ENCODE measurements at places on chromosomes 5 and 9.
A peak's percentile ranks its signal among the peaks of the same experiment; 100 is the strongest.

- peak; percentile 59 for DNase-seq
Observed at GRCh38 chr9:72271613-72272478, 93.2 kb downstream of the ZFAND5 start.

GRCh38 chr9:33903157-33903780 is 86.3 kb downstream of the UBE2R2 start:
- no peak for DNase-seq

DNA sequence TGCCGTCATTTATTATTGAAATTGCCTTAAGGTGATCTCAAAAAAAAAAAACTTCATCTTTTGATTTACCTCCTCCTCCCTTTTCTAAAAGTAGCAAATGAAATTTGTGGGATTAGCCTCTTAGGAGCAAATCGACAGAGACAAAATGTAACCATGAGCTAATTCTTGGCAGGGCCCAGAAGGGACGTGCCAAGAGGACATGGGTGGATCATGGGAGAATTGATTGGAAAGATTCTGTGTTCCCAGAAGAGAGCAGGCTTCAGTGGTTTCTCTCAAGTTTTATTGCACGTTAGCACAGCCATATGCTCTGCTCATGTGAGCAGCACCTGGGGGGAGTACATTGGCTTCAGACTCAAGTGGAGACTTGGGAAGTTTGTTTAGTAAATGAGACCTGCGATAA is 394.6 kb downstream of the ELAVL2 start:
- DNase-seq, result no peak

DNA sequence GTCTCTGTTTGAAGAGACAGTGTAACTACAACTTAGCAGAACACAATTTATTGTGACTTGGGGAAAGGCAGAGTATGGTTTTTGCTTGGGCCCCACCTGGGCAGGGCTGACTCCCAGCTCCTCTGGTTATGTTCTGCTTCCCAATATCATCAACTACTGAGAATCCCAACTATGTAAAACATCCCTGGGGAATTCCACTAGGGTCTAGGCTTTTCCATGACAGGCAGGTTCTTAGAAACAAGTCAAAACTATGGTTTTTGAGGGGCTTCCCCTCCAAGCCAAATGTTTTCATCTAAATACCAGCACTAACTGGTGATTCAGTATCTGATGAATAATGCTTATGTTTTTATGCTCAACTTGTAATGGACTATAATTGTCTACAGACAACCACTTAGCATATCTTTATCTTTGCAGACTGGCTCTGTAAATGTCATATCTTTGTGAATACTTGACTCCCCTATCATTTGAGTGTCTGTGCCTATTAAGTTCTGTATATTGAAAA is 409.5 kb downstream of the PDE4D start:
- DNase-seq, result peak; percentile 90

- DNase-seq, result no peak
Observed at GRCh38 chr5:31131381-31131891, 62.0 kb upstream of the CDH6 start.

GRCh38 chr9:131366761-131367401 is 27.0 kb upstream of the PRRC2B start:
- DNase-seq, result peak; percentile 40

GRCh38 chr9:982394-983230 is 6.2 kb downstream of the DMRT3 start:
- DNase-seq, result no peak

GRCh38 chr9:125312411-125312810 is 50.8 kb downstream of the GAPVD1 start:
- DNase-seq, result no peak

- no peak for DNase-seq
Observed at GRCh38 chr5:174271316-174271715, 225.8 kb downstream of the NSG2 start.

GRCh38 chr9:136342181-136343120 is 15.1 kb downstream of the GPSM1 start:
- DNase-seq, result no peak

GRCh38 chr5:117973785-117974184 is 1014.6 kb downstream of the DTWD2 start:
- DNase-seq, result no peak

- DNase-seq, result no peak
Observed at GRCh38 chr5:173720286-173720952, 104.0 kb upstream of the BOD1 start.

DNA sequence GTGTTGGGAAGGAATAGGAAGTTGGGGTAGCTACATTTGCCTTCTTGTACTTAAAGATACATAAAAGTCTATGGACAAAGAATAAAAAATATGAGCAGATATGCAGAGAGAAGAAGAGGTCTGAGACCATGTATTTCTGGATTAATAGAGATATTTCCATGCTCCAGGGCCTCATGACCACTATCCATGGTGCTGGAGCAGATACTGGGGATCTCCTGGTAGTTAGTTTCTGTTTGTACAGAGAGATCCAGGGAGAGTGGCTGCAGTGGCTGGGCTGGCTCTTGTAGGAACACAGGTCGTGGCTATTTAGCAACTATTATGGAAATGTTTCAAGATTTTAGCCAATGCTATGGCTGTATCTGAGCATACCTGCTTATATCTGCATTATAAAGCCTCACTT is 184.2 kb upstream of the TMEM161B start:
- DNase-seq, result peak; percentile 34

DNA sequence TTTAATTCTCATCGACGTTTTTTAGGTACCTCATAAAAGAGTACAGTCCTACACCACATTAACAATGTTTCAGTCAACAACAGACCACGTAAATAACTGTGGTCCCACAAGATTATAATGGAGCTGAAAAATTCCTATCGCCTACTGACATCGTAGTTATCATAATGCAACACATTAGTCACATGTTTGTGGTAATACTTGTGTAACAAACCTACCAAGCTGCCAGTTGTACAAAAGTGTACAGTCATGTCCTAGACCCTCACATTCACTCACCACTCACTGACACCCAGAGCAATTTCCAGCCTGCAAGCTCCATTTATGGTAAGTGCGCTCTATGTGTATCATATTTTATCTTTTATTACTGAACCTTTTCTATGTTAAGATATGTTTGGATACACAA is 16.8 kb downstream of the GNAQ start:
- no peak for DNase-seq

- DNase-seq, result peak; percentile 63
Observed at GRCh38 chr9:7320139-7320538, 479.4 kb downstream of the DMAC1 start.

DNA sequence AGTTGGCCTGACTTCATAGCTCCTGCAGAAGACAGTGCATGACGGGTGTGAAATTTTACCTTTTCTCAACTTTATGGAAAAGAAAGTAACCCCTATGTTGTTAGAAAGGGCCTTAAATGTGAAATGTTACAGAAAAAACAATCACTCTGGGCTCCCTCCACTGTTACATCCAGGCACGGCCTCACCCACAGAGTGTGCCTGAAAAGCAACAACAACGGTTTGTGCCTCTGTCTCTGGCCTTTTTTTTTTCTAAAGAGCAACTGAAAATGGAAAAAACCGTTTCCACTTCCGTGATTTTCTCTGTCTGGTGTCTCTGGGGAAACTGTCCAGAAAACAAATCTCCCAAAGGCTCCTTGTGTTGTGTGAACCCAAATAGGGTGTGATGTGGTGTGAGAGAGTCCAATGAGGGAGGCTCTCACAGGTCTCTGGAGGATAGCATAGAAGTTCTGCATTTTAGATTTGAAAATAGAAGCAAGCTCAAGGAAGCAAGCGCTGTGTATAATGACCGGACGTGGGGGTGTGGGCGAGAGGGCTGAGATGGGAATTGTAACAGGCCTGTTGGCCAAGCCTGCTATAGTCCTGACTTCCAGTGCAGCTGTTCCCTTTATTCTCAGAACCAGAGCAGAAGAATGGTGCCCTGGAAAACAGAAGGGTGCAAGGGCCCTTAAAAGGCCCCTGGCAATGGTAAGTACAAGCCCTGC is 221.8 kb upstream of the TUT7 start:
- no peak for DNase-seq

DNA sequence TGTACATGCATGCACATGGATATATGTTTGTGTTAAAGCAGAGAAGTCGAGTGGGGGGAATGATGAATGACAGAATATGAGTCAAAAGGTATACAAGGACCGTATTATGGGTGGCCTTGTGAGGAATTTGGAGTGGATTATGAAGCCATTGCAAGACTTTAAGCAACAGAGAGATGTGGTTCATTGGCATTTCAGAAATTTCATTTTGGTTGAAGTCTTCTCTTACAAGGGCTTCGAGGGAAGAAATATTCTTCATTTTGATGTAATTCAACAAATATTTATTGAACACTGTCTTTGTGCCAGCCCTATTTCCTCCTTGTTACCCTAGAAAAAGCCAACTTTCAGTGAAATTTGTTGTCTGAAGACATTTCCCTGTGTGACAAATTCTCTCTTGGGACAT is 83.9 kb upstream of the SLCO6A1 start:
- DNase-seq, result no peak

DNA sequence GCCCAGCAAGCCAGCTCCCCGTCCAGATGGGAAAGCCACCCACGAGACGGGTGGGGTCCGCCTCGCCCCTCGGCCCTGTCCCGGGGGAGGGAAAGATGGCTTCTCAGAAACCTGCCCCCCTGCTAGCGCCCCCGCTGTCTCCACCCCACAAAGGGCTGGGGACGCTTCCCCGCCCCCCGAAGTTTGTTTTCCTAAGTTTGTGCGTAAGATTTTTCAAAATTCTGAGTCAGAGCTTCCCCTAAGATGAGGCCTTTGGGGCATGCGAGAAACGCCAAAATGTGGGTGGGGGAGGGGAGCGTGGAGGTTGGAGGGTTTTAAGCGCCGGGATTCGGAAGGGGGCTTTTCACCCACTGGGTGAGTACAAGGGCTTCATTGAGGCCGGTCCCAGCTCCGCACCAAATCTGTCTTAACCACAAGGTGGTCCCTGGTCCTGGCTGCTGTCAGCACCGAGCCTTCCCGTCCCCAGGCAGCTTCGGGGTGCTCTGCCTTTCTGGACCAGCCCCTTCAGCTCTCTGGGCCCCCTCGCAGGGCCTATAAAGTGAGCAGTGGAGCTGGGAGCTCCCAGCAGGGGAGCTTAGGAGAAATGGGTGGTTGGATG is 32.3 kb downstream of the PRRX2 start:
- no peak for DNase-seq

DNA sequence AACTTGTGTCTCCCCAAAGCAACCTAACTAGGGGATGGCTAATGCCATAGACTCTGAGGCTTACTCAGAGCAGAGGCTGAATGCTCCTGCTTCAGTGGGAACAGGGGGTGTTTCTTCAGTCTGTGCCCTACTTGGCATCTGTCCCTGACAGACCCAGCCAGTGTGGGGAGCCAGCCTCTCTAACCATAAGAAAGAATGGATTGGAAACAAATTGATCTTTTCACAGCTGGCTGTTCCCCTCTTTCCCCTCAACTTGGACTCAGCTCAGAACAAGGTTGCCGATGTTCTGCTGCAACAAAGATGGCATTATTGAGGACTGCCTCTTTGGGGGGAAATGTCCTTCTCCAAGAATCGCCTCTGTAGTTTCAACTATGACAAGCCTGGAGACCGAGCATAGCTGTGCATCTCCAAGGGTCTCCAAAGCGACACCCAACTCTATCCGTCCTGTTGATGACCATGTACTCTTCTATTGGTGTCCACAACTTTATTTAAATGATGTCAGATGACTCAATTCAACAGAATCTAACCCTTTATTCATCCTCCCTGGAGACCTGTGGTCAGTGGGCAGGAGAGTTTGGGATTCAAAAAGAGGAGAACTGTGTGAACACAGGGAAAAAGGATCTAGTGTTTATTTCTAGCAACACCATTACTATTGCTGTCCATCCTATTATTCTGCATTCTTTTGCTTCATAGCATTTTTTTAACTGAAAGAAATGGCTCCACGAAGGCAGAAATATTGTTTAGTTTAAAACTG is 24.7 kb upstream of the TNC start:
- DNase-seq, result no peak

DNA sequence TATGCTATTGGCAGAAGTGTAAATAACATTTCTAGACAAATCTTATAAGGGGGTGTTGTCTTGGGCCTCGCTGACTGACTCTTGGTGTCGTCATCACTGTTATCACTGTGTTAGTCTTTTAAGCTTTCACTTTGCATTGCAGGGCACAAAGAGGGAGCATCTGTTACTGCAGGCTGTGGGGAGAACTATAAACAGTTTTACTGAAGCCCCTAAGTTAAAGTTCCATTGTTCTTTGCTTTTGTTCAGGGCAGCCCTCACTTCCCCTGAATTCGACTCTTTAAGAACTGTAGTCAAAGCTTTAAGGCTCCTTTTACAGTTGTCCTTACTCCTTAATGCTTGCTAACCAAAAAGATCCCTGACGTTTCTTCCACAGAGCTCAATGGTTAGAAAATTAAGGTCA is 605.0 kb downstream of the RAB3C start:
- DNase-seq, result no peak

- no peak for DNase-seq
Observed at GRCh38 chr5:158058208-158059120, 199.5 kb upstream of the CLINT1 start.

DNA sequence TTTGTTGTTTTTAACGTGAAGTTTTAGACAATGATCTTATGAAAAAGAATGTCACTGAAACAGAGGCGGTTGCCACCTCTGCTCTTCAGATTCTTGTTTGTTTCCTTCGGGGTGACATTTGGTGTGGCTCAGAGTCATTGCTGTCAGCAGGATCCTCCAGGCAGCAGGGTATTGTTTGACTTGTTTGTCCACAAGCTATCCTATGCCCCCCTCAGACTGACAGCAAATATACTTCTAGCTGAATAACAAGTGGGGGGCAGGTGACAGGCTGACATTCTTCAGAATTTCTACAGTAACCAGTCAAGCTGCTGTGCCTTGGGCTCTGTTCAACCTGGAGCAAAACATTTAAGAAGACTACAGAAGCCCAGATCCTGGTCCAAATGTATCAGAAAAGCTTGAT is 383.3 kb downstream of the YTHDC2 start:
- no peak for DNase-seq

DNA sequence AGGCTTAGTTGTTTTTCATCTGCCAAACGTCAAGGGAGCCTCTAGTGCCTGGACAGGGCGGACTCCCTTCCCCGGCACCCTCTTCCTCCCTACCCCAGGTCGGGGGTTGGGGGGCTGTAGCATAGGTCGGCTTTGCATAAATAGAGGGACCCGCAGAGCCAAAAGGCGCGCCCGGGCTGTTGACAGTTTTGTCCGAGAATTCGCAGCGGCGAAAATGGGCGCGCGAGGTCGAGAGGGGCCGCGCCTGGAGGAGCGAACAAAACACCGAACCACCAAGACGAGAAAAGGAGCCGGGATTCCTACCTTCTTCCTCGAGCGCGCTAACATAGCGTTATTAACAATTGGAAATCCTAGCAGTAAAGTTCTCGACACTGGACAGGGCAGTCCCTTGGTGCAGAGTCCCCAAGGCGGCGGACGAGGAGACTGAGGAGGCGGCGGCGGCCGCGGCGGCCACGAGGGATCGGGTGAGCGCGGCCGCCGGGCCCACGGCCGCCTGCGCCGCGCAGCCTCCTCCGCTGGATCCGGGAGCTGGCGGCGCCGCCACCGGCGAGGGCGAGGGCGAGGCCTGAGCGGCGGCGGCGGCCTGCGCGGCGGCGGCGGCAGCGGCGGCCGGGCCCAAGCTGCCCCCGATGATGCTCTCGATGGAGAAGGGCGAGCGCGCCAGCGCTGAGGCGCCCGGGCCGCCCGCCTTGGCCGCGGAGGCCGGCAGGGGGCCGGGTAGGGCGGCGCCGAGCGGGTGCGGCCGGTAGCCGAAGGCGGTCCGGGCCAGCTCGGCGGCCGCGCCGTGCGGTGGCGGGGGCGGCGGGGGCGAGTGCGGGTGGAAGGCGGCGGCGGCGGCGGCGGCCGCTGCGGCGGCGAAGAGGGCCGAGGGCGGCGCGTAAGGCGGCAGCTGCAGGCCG is 1.7 kb downstream of the FOXD1 start:
- DNase-seq, result peak; percentile 32

GRCh38 chr5:37717613-37718431 is 122.0 kb downstream of the GDNF start:
- peak; percentile 73 for DNase-seq

- DNase-seq, result no peak
Observed at GRCh38 chr5:129124608-129125007, 30.1 kb downstream of the ISOC1 start.

Data from ACHN (cell line).